GM04504 (cell line): ENCODE measurements at places on chromosomes 1 and 21.

DNA sequence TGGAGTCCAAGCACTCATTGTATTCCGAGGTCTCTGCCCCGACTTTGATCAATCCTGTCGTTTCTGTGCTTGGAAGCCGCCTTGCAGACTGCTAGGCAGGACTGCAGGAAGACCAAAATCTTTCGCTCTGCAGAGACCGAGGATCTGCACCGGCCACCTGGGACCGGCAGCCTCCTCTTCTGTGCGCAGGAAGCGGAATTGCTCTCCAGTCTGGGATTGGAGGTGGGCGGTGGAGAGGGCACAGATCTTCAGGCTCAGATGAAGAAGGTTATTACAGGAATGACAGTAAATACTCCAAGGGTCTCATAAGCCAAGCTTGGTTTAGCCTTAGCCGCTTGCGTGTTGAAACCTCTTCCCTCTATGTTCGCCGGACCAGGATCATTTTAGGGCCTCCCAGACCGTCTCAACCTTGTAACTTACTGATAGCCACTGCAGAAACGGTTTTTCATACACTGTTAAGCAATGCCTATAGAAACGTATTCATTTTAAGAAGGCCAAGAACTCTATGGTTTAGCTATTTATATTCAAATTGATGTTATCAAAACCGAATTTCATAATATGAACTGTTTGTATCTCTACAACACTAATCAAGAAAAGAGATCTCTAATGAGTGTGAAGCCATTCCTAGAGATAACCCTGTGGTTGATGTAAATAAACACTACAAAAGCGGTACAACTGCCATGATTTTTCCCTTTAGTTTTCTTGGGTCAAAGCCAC lies 1.1 kb downstream of the MIA3 start:
- no peak for DNase-seq

GRCh38 chr1:118223426-118223825 lies 38.4 kb upstream of the SPAG17 start:
- DNase-seq = no peak

- no peak for DNase-seq
Measured at GRCh38 chr1:179190861-179191260, 38.6 kb downstream of the ABL2 start.

DNA sequence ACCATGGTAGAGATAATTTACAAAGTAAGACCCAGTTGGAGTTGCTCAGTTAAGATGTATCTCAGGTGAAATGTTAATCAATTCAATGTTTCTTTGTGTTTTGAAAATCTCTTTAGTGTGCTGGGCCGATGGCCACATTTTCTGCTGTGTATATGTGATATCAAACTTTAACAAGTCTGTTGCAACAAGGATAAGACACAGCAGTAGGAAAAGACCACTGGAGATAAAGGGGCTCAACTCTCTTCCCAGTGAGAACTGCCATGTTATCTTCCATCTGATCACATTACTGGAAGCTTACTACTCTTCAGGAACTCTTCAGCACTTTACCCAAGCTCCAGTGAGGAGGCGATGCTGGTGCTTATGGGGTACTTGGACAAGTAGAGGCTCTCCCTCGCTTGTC lies 227.7 kb downstream of the NFIA start:
- DNase-seq = no peak

DNA sequence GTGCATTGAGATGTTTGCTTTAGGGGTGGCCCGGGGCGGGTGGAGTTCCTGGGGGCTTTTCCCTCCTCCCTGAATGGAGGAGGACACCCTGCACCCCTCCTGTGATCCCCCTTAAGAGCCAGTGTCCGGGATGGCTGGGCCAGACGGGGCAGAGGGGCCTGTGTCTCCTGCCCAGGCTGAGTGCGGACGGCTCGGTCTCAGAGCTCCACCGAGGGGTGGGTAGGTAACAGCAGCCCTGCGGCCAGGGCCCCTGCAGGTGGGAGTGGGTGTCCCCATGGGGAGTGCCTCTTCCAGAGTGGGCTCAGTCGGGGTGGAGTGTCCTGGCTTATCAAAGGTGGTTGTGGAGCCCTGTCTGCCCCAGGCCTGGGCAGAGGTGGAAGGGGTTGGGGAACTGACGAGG lies 23.1 kb downstream of the TP73 start:
- DNase-seq = no peak

DNA sequence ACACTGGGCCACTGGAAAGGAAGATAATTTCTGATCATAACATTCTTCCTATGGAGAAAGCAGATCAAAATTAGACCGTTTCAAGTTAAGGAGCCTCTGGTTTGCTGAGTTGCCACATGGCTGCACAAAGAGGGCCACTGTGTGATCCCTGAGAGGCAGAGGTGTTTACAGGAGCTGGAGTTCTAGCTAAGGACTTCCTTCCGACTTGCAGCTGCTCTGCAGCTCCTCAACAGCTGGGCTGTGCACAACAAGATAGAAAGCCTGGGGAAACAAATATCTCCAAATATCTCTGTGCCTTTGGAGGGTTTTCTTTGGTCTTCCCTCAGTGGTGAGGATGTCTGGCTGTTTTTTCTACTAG lies 26.8 kb downstream of the GADD45A start:
- no peak for DNase-seq

- DNase-seq = peak; percentile 58
Measured at GRCh38 chr1:110308247-110308646, 30.9 kb upstream of the RBM15 start.

DNA sequence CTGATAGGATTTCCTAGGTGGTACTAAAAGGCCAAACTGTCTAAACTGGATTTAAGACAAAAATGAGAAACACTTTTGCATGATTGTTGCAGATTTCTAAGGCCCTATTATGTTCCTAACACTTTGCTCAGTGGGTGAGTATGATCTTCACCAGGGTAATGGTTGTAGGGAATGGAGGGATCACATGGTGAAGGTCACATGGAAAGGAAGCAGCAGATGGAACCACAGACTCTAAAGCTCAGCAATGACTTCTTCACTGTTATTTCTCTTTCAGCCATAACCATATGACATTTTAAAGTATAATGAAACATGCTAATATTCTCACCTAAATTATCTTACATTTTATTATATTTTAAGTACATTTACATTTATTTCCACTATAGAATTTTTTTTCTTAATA lies 51.5 kb downstream of the CHRM3 start:
- DNase-seq = no peak
